ENCODE measurements at places on chromosomes 4 and X.

GRCh38 chr4:144757969-144758368 lies 112.0 kb downstream of the HHIP start:
- DNase-seq: no peak

DNA sequence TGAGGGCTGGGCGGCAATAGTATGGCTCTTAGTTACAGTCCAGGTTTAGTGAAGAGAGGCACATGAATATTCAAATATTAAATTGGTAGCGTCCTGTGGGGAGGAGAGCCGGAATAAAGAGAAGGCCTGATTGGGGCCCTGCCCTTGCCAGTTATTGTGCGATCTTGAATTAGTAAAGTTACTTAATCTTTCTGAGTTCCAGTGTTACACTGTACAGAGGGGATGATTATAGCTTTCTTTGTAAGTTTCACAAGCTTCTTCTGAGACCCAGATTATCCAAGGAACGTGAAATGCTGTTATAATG lies 1.2 kb downstream of the METAP1 start:
- no peak for DNase-seq

DNA sequence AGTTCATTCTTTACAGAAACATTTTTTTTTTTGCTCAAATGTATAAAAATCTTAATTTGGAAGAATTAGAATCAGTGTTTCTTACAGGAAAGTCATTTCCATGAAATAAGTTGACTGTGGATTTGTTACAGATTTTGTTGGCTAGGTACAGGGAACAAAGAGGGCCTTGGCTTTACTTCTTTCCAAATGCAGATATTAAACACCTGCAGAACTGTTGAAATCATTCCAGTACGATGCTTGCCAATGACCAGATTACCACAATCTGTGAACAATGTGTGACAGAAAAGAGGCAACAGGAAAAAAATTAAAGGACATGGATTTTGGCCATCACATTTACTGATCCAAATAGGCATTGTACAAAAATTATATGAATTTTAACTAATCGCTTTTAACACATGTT lies 70.8 kb downstream of the ANXA10 start:
- peak; percentile 49 for DNase-seq

DNA sequence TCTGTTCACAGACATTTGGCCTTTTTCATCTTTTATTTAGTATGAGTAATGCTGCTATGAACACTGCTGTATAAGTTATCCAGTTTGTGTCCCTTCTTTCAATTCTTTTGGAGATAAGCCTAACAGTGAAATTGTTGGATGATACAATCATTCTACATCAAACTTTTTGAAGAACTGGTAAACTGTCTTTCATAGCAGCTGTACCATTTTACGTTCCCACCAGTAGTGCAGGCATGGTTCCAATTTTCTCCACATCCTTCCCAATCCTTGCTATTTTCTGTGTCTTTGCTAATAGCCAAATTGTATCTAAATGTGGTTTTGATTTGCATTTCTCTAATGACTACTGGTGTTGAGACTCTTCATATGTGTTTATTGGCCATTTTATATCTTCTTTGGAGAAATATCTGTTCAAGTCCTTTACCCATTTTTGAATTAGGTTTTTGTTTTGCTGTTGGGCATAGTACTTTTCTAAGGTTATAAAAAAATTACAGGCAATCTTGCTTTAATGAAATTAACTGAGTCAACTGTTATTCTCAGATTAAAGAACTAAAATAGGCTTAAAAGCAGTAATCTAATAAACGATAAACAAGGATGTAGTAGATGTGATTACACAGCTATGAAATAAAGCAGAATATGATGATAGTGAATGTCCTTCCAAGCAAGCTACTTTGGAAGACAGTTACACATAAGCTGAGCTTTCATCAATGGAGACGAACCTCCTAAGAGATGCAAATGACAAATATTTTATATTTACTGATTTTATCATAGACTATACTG lies 57.2 kb downstream of the FBXW7 start:
- no peak for DNase-seq

- no peak for DNase-seq
These were observed 37.4 kb upstream of the SMIM10L2A start for GRCh38 chrX:135384161-135384836.

DNA sequence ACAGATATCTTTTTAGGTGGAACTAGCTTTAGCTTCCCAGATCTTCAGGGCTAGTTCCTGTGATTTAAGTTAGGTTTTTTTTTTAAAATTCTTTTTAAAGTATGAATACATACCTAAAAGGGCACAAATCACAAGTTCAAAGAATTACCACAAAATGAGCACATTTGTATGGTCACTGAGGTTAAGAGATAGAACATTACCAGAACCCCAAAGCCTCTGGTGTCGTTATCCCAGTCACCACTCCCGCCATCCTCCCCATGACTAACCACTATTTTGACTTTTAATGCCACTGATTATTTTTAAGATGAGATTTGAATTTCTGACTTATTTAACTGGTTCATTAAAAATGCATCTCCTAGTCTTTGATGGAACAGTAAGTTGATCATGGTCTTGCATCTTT lies 5.4 kb downstream of the PGK1 start:
- no peak for DNase-seq

GRCh38 chr4:110527156-110527555 lies 51.2 kb downstream of the ENPEP start:
- DNase-seq: no peak

DNA sequence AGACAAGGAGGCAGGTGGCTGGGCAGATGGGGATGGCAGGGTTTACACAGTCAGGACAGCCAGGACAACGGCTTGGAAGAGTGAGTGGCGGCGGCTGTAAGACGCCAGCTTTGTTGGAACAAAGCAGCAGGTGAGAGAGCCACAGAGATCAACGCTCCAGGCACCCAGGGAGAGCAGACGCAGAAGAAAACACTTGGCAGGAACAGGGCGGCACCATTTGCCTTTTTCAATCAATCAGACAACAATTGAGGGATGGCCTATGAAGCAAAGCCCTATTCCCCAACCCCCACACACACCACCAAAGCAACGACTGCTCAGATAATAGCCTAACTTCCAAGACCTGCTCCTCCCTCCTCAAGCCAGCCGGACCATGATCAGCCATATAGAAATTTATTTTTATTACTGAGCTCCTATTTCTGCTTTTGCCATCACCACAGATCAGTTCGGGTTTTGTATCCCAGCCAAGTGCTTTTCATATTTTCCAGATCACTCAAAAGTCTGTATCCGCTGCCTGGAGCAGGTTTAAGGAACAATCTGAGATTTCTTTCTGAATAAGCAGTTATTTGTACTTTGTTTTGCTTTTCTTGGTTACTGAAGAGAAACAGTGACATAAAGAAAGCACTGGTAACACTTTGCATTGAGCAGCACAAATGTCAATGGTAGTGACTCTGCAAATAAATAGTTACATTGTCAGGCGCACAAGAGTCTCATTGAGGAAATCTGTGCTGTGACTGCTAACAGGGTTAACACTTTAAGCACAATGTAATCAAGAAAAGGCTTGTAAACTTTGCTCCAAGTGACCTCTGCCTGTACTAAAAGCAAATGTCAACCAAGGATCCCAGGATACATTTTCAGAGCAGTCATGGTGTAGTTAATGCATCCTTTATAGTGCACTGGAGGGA lies 81.8 kb upstream of the RBPJ start:
- peak; percentile 23 for DNase-seq

DNA sequence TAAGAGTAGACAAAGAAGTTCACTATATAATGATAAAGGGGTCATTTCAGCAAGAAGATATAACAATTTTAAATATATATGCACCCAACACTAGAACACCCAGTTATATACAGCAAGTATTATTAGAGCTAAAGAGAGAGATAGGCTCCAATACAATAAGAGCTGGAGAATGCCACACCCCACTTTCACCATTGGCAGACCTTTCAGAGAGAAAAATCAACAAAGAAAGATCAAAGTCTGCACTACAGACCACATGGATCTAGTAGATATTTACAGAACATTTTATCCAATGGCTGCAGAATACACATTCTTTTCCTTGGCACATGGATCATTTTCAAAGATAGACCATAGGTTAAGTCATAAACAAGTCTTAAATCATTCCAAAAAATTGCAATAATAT lies 479.7 kb upstream of the DIAPH2 start:
- DNase-seq: no peak

DNA sequence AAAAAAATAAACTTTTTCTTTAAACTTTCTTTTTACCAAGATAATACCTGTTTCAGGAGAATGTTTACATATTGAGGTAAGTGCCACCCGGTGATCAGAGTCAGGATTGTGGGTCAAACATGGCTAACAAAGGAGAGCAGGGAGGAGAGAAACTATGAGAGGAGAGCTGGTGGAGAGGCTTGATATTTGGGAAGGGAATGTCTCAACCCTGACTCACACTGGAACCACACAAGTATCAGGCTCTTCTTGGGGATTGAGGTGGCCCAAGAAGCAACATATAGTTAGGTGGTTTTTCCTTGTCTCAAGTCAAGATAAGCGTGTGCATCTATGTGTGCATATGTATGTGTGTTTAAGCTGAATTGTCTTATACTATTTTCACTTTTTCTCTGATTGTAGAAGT lies 6.7 kb downstream of the TCEAL1 start:
- no peak for DNase-seq

All from cerebellum (tissue), 4 donors.